ENCODE measurements at places on chromosomes 13 and 19. TPM values are rescaled to one million over a fixed set of nuclear protein-coding genes. Genes with fewer than 3 reads are reported as not detected.
A peak's percentile ranks its signal among the peaks of the same experiment; 100 is the strongest.

- DNase-seq: no peak
- H3K4me1 ChIP-seq: no peaks in the 10 kb centered on the region
- no peaks in the 10 kb centered on the region for H3K27me3 ChIP-seq
- H3K36me3 ChIP-seq: no peaks in the 10 kb centered on the region
- no peak overlapping the region for H3K4me3 ChIP-seq
- H3K27ac ChIP-seq: peak overlapping the region; percentile 6
Observed at GRCh38 chr13:74920361-74920760, 561.6 kb downstream of the TBC1D4 start.

DNA sequence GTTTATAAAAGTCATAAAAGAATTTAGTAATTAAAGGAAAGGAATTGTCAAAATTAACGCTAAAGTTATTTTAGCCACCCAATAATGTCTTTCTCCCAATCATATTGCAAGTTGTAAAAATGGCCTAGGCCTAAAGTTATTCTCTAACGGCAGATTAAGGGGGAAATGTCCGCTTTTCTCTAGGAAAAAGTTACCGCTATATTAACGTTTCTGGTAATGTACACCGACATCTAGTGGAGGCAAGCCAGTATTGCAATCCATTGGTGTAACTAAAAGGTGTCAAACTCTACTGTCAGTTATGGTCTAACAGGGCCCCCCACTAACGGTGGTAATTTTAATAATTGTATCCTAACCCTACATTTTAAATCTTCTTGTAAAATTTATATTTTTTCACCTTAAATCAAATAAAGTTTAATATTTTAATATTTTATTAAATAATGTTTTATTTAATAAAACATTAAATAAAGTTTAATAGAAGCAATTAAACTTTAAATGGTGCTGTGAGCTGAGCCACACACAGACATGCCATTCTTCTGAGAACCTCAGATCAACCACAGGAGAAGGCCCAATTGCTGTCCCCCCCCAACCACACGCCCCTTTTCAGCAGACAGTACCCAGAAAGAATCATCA lies 35.9 kb upstream of the ZSCAN5A start:
- DNase-seq: no peak
- no peaks in the 10 kb centered on the region for H3K36me3 ChIP-seq
- H3K27ac ChIP-seq: no peak overlapping the region
- H3K27me3 ChIP-seq: no peaks in the 10 kb centered on the region
- H3K4me3 ChIP-seq: no peak overlapping the region

- H3K4me1 ChIP-seq: no peaks in the 10 kb centered on the region
- no peaks in the 10 kb centered on the region for H3K36me3 ChIP-seq
- H3K4me3 ChIP-seq: no peak overlapping the region
- H3K27me3 ChIP-seq: no peaks in the 10 kb centered on the region
- no peak overlapping the region for H3K27ac ChIP-seq
- peak; percentile 35 for DNase-seq
Observed at GRCh38 chr13:52968074-52968700, 60.4 kb upstream of the OLFM4 start.

DNA sequence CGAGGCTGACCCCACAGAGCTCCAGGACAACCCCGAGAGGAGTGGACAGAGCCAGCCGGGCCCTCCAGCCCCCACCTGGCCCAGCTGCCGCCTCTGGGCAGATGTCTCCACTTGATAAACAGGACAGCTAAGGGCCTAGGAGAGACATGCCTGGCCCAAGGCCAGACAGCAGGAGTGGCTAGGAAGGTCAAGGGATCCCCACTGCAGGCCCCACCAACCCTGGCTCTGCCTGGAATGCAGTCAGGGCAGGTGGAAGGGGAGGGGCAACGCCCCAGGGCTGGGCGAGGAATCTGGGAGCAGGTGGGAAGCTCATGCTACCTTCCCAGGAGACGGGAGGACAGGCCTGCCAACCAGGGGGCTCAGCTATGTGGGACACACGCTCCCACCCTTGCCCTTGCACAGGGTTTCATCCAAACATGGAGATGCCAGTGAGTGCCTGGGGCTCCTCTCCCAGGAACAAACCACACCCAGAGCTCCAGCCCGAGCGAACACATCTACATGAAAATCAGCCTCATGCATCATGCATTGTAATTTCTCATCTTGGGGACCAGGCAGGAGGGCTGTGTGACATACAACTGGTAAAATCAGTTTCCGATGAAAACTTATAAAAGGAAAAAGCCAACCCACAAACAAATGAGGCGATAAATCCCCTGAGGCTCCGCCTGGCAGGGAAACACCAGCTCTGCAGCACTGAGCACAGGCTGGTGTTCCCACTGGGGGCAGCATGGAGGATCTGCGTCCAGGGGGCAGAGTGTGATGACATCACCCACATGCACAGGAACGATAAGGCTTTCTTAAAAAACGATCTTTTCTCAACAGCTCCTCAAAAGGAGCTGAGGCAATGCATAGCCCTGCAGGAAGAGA lies 25.0 kb downstream of the SH3GL1 start:
- H3K4me3 ChIP-seq: no peak overlapping the region
- DNase-seq: no peak
- peak overlapping the region; percentile 92 for H3K27ac ChIP-seq
- no peaks in the 10 kb centered on the region for H3K36me3 ChIP-seq

RTBDN gene
- total RNA-seq: not detected

OLFM4 gene
- total RNA-seq: not detected

- no peak overlapping the region for H3K4me3 ChIP-seq
- no peaks in the 10 kb centered on the region for H3K27me3 ChIP-seq
- no peaks in the 10 kb centered on the region for H3K36me3 ChIP-seq
- DNase-seq: no peak
- no peaks in the 10 kb centered on the region for H3K4me1 ChIP-seq
Observed at GRCh38 chr19:17441241-17442021, 7.0 kb downstream of the TMEM221 start.

BCAM gene
- not detected for total RNA-seq

DNA sequence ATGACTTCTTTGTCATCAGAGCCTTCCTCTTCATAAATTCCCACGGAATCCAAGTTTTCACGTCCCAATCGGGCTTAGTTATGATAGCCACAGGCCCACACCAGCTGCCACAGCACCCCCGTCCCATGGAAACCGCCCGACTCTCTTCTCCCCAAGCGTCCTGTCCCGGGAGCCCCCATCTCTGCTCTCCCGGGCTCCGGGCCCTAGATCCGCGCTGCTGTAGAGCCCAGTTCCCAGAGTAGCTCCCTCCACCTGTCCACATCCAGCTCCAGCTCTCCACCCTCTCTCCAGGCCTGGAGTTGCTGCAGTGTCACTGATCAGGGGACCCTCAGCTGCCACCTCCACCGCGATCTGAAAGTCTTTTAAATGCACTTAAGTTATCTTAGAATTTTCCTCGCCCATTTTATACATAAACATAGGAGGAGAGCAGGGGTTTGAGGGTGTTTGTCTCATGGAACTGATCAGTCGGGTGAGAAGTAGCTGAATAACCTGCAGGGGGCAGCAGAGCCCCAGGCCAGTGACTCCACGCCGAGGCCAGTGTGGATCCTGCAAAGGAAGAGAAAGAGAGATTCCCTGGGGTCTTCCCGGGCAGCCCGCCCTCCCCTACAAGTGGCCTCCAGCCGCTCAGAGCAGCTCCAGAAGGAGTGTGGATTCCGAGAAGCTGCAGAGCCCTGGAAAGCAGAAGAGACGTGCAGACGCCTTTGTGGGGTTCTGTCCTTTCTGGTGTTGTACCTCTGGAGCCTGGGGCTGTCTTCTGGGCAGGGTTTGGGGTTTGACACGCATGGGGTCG lies 1.1 kb upstream of the ZNF763 start:
- peaks cover 16% of the 10 kb centered on the region for H3K4me1 ChIP-seq
- no peak overlapping the region for H3K4me3 ChIP-seq
- DNase-seq: peak; percentile 61
- H3K27me3 ChIP-seq: no peaks in the 10 kb centered on the region
- no peak overlapping the region for H3K27ac ChIP-seq

GRCh38 chr13:84844473-84844872 lies 954.7 kb downstream of the SLITRK6 start:
- H3K4me3 ChIP-seq: no peak overlapping the region
- H3K27ac ChIP-seq: no peak overlapping the region
- H3K4me1 ChIP-seq: no peaks in the 10 kb centered on the region
- H3K36me3 ChIP-seq: no peaks in the 10 kb centered on the region
- no peak for DNase-seq

DNA sequence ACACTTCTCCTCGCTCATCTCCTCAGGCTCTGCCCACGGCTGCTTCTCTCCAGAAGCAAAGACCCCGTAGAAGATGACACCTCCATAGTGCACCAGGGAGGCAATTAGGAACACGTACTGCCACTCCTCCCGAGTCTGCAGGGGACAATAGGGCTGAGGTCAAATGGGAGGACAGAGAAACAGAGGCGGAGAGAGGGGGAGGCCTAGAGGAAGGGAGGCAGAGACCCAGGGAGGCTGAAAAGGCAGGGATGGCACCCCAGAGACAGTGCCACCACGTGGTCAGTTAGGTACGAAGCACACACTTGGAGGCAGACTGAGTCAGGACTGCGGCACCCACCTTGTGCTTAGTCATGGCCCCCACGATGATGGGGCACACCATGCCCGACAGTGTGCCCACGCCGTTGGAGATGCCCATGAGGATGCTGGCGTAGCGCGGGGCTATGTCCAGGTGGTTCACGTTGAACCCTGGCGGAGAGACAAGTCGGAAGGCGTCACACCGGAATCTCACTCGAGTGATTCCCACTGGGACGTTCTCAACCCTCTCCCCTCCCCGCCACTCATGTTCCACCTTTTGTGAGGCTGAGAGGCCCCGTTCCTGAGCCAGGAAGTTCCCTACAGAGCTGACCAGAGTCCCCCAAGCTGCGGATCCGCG lies 5.6 kb downstream of the GFY start:
- H3K36me3 ChIP-seq: no peaks in the 10 kb centered on the region
- H3K4me3 ChIP-seq: no peak overlapping the region
- DNase-seq: no peak
- H3K27me3 ChIP-seq: peaks cover 85% of the 10 kb centered on the region
- H3K4me1 ChIP-seq: peaks cover 25% of the 10 kb centered on the region
- H3K27ac ChIP-seq: peak overlapping the region; percentile 12

DNA sequence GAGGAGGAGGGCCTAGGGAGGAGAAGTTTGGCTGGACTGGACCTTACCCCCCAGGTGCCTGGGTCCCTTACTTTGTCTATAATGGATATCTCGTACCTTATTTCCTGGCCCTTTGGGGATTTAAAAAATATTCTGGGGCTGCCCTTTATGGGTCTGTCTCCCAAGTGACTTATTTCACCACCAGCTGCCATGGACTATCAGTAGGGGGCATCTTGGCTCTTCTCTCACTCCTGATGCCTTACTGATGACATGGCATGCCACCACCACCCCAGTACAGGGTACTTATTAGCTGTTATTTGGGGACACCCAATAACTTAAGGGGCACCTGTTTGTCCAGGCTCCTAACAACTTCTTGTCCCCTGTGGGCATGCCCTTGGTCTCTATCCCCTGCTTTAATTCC lies 38.0 kb downstream of the NFIX start:
- no peak overlapping the region for H3K4me3 ChIP-seq
- no peaks in the 10 kb centered on the region for H3K4me1 ChIP-seq
- no peak for DNase-seq
- no peaks in the 10 kb centered on the region for H3K36me3 ChIP-seq

GRCh38 chr13:82292334-82292733 lies 1589.9 kb downstream of the SLITRK1 start:
- H3K27ac ChIP-seq: no peak overlapping the region
- no peaks in the 10 kb centered on the region for H3K27me3 ChIP-seq
- H3K4me3 ChIP-seq: no peak overlapping the region
- no peaks in the 10 kb centered on the region for H3K36me3 ChIP-seq

GRCh38 chr19:19224852-19225494 lies 13.2 kb downstream of the NCAN start:
- peak overlapping the region; percentile 65 for H3K4me3 ChIP-seq
- H3K36me3 ChIP-seq: no peaks in the 10 kb centered on the region
- peaks cover 9% of the 10 kb centered on the region for H3K4me1 ChIP-seq
- peak; percentile 67 for DNase-seq
- H3K27me3 ChIP-seq: no peaks in the 10 kb centered on the region
- H3K27ac ChIP-seq: peak overlapping the region; percentile 31

DNA sequence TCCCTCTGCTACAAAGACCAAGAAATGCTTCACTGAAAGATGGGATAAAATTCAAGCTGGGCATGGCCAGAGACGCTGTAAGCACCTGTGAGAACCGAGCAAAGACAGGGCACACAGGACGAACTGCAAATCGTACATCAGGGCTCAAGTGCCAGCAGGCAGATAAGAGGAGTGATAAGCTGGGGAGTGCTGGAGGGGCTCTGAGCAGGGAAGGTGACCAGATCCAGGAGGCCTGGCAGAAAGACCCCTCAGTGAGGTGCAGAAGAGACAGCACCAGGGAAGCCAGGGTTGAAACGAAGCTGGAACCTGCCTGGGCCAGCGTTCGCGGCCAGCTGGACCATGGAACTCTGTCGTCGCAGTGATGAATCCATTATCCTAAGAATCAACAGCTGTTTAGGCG lies 10.2 kb downstream of the RAB20 start:
- H3K36me3 ChIP-seq: no peaks in the 10 kb centered on the region
- no peak for DNase-seq
- H3K27me3 ChIP-seq: no peaks in the 10 kb centered on the region
- H3K4me3 ChIP-seq: no peak overlapping the region
- H3K27ac ChIP-seq: no peak overlapping the region

GRCh38 chr13:107066355-107066754 lies 498.4 kb upstream of the ARGLU1 start:
- H3K27me3 ChIP-seq: no peaks in the 10 kb centered on the region
- H3K4me3 ChIP-seq: no peak overlapping the region
- no peak for DNase-seq
- no peaks in the 10 kb centered on the region for H3K4me1 ChIP-seq
- H3K36me3 ChIP-seq: no peaks in the 10 kb centered on the region

ZNF222 gene
- 3.3 TPM for total RNA-seq

CYP4F22 gene
- total RNA-seq: 0.71 TPM

DNA sequence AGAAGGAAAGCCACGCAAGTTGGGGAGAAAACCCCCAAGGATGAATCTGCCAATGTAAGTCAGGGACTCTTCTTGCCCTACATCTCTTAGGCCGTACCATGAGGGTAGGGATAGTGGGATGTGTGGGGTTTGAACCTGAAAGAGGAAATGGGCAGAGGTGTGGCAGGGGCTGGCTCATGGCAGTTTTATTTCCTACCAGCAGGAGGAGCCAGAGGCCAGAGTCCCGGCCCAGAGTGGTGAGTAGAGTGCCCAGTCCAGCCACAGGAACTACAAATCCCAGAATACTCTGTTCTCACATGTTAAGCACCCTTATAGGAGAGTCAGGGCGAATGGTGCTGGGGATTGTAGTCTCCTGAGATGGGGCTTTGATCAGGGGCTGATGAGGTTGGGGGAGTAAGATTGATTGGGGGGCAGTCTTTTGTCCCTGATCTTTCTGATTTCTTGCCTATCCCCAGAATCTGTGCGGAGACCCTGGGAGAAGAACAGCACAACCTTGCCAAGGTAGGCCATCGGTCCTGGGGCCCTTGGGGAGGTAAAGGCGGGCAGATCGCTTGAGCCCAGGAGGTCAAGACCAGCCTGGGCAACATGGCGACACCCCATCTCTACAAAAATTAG lies 16.5 kb downstream of the VASP start:
- no peak overlapping the region for H3K4me3 ChIP-seq
- no peaks in the 10 kb centered on the region for H3K27me3 ChIP-seq
- H3K36me3 ChIP-seq: peaks cover 16% of the 10 kb centered on the region
- H3K27ac ChIP-seq: no peak overlapping the region
- H3K4me1 ChIP-seq: peaks cover 4% of the 10 kb centered on the region

GRCh38 chr13:109938255-109938936 lies 152.0 kb upstream of the IRS2 start:
- no peaks in the 10 kb centered on the region for H3K4me1 ChIP-seq
- no peaks in the 10 kb centered on the region for H3K36me3 ChIP-seq
- H3K4me3 ChIP-seq: no peak overlapping the region
- no peak overlapping the region for H3K27ac ChIP-seq
- no peaks in the 10 kb centered on the region for H3K27me3 ChIP-seq

GRCh38 chr13:41842036-41842620 lies 118.8 kb downstream of the VWA8 start:
- no peak for DNase-seq
- no peaks in the 10 kb centered on the region for H3K27me3 ChIP-seq
- no peak overlapping the region for H3K27ac ChIP-seq
- no peak overlapping the region for H3K4me3 ChIP-seq

PBX4 gene
- 15.0 TPM for total RNA-seq

All from CD8-positive, alpha-beta memory T cell (primary cell).